ENCODE measurements at places on chromosomes 3 and 15.
A peak's percentile ranks its signal among the peaks of the same experiment; 100 is the strongest.

DNA sequence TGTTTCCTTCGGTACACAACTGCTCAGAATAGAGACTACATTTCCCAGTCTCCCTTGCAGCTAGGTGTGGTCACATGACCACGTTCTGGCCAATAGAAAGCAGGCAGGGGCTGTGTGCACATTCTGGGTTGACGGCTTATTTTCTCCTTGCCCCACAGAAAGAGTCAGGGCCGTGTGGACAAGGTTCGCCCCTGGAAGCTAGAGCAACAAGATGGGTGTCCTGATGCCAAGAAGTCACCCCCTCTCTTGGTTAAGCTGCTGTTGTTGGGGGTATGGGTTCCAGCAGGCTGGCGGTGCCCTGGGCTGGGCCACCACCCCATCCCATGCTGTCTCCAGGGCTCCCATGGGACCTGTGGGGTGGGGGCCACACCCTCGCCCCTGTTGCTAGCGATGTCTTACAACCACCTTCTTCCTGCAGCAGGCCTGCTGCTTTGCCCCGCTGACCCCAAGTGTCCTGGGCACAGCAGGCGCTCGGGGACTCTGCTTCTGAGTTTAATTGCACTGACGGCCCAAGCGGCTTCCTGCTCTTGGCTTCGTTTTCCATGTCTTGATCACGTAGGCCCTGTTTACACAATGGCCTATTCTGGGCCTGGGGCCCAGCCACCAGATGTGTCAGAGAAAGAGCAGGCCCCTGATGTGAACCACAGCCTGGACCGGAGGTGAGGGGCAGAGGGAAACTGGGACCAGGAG is 24.9 kb downstream of the ABTB1 start:
- DNase-seq, result peak; percentile 68

GRCh38 chr3:124620600-124621063 is 109.6 kb upstream of the UMPS start:
- no peak for DNase-seq

DNA sequence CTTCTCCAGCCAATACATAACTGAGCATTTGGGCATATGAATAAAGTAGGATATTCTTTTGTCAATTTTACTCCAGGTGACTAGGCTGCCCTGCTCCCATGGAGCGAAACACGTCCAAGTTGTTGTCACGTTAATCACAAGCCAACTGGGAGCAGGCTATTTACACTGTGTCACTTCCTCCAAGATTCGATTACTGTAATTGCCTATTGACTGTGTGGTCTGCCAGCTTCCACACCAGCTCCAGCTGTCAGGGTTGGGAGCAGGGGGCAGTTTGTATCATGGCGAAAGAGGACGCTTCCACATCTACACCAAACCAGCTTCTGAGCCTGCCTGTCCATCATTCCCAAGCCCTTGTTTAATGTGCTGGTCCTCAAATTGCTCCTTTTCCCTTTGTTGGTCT is 89.2 kb upstream of the RORA start:
- no peak for DNase-seq

GRCh38 chr15:88612186-88612796 is 8.8 kb upstream of the AEN start:
- no peak for DNase-seq

DNA sequence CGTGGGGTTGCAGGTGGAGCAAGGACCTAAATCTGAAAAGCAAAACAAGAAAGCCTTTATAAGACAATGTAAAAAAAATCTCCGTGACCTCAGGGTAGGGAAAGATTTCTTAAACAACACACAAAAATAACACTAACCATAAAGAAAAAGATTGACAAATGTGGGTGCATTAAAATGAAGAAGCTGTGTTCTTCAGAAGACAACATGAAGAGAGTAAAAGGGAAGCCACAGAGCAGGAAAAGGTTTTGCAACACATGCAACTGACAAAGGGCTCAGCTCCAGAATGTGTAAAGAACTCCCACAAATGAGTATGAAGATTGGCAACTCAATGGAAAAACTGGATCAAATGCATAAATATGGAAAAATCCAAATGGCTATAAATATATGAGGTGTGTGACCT is 74.2 kb downstream of the MAGEF1 start:
- no peak for DNase-seq

GRCh38 chr3:129599607-129600006 is 6.9 kb downstream of the PLXND1 start:
- no peak for DNase-seq

- no peak for DNase-seq
Observed at GRCh38 chr15:94579286-94579685, 347.9 kb downstream of the MCTP2 start.

DNA sequence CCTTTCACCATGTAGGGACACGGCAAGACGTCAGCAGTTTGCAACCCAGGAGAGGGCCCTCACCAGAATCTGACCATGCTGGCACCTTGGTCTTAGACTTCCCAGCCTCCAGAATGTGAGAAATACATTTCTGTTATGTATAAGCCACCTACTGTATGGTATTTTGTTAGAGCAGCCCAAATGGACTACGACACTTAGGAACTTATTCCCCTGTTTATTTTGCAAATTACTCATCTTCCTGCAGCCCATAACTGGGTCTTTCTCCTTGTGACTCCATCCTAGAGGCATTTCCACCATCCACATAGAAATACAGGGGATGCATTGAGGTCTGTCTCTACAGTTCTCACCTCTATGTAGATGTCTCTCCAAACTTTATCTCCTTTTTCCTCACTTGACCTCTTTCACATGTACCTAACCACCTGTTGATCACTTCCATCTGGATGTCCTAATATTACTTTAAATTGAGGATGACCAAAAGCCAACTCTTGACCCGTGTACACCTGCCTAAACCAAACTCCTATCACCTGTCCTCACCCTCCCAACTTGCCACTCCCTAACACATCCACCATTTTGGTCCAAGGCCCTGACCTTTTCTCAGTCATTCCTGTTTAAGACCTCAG is 406.0 kb upstream of the WNT5A start:
- DNase-seq, result no peak

- no peak for DNase-seq
Observed at GRCh38 chr3:181637456-181637855, 74.3 kb upstream of the SOX2 start.

DNA sequence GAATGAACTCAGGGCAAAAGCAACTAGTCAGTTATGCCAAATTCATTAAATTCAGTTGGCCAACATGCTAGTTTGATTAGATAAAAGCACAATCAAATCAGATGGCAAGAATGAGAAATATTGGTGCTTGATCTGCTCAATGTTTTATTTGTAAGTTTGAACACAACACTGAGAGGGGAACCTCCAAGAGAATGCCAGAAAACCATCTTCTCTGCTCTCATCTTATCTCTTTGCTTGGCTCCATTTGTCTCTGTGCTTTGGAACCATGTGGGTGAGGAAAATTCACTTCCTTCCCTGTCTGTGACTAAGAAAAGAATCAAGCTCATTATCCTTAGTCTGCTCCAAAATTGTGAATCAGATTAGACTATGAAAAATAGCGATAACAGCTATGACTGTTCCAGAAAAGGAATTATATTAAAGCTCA is 43.6 kb upstream of the DCBLD2 start:
- DNase-seq, result no peak

DNA sequence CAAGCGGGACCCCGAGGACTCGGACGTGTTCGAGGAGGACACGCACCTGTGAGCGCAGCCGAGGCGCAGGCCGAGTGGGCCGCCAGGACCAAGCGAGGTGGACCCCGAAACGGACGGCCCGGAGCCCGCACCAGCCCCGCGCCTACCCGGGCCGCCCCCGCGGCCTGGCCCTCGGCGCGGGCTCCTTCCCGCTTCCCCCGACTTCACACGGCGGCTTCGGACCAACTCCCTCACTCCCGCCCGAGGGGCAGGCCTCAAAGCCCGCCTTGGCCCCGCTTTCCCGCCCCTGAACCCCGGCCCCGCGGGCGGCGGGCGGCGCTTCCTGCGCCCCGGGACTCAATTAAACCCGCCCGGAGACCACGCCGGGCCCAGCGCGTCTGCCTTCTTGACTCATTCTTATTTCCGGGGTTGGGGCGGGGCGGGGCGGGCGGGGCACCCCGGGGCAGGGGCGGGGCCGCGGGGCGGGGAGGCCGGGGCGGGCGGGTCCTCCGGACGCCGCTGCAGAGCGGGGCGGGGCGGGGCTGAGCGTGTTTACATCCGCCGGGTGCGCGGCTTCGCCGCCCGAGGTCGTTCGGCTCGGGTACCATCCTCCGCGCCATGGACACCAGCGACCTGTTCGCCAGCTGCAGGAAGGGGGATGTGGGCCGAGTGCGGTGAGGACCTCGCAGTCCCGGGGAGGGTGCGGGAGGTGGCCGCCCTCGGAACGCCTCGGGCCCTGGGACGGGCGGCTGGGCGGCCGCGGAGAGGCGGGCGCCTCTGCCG is at the start of gene ABTB1:
Gene ABTB1 (plus strand): TSS at position 524 of the 762 bp plus-strand sequence. CDS start 74 bp downstream, at position 598.
- DNase-seq, result no peak

DNA sequence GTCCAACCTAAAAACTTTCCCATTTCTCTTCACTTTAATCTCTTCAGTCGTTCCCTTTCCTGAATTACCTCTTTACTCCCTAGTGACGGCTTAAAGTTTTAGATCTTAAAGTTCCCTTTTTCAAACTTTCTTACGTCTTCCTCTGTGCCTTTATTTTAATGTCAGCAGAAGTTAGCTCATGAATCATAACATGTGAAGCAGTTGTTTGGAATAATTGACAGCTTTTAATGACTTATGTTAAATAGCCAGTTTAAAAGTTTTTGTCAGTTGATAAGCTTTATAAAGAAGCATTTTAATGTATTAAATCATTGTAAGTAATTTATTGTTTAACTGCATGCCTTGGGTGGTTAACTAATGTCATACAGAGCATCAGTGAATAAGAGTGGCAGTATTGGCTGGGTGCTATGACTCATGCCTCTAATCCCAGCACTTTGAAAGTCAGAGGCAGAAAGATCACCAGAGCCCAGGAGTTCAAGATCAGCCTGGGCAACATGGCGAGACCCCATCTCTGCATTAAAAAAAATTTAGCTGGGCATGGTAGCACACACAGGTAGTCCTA is 33.9 kb downstream of the PIK3CA start:
- no peak for DNase-seq

DNA sequence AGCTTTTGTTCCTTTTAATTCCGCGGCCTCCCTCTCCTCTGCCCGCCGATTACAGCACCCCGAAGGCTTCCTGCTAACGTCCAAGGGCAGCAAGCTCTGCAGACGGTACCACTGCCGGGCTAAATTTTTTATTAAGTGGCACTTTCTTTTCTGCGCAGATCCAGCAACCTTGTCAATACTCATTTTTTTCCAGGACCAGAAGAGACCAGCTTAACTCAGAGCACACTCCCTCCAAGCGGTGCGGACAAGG is 542 bp upstream of the MEIS2 start:
- DNase-seq, result no peak
